ENCODE measurements at places on chromosomes 6 and 20.

GRCh38 chr20:54475334-54476168 is at the start of gene DOK5:
Gene DOK5 (plus strand): TSS chr20:54475593. CDS start chr20:54475947, 354 bp downstream.
- DNase-seq: no peak

DNA sequence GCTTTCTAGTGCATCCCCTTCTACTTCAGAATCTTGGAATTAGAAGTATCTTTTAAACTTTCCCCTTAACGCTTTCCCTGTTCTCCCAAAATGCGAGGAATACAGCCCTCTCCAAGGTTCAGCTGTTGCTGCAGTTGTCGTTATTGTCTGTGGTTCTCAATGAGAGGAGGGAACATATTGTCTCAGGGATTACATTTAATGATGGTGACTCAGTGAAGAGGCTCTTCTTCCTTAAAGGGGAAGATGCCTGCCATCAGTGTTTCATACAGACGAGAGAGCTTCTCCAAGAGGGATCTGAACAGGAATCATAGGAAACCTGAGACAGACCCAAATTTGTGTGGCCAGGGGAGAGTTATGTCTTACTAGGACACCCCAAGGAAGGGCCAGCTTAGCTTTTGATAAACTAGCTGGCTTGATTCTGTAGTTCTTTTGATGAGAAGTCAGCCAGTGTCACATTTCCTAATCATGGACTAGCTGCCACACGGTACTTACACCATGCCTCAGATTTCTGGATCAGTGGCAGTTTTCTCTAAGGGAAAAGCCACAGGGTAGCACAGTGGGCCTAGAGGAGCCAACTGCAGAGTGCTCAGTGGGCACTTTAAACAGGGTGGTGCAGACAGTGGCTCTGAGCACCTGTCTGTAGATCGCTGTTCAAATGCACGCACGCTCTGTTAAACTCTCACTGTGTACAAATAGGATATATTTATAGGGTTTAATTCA is 59.7 kb upstream of the TMEM181 start:
- no peak for DNase-seq

DNA sequence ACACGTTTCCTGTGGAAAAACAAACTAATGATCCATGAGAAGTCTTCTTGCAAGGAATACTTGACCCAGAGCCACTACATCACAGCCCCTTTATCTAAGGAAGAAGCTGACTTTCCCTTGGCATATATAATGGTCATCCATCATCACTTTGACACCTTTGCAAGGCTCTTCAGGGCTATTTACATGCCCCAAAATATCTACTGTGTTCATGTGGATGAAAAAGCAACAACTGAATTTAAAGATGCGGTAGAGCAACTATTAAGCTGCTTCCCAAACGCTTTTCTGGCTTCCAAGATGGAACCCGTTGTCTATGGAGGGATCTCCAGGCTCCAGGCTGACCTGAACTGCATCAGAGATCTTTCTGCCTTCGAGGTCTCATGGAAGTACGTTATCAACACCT is 35.4 kb downstream of the GCNT2 start:
- no peak for DNase-seq

GRCh38 chr20:17380801-17381200 is 150.4 kb downstream of the BFSP1 start:
- DNase-seq: no peak

DNA sequence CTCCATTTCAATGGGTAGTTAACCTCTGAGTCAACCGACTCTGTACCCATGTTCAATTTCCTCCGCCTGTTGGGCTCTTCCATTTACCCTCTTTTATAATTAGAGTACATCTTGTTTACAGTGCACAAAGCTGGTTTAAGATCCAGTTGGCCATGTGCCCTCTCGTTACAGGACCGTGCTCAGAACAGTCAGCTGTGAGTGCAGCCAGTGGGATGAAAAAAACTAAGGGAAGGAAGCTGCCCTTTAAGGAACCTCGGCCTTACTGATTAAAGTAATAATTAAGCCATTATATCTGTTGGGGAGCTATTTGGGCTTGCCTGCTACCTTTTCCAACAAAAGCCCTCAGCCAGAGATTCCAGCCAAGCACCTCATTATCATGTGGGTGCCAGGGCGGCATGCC is 68.8 kb downstream of the TMEM170B start:
- no peak for DNase-seq

DNA sequence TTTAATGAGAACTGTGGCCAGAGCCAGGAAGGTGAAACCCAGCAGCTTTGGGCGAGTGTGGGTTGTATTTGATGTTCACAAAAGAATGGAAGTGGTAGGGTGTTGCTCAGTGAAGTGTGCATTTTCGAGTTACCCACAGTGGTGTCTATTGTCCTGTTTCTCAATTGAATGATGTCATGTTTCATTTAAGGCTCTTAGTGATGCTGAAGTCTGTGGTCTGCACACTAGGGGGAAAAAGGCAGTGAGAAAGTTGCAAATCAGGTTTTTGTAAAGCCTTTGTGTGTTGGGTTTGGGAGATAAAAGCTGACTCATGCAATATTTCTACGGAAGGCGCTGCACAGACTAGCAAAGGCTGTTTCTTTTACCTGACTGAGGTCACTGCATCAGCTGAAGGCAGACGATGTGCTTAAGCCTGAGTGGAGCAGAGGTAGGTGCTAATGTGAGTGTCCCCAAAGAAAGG is 121.1 kb downstream of the PLEKHG1 start:
- DNase-seq: no peak

- DNase-seq: no peak
Measured at GRCh38 chr20:53011640-53012039, 39.5 kb downstream of the TSHZ2 start.

- peak; percentile 40 for DNase-seq
Measured at GRCh38 chr20:45833883-45834796, 541 bp downstream of the SNX21 start.

DNA sequence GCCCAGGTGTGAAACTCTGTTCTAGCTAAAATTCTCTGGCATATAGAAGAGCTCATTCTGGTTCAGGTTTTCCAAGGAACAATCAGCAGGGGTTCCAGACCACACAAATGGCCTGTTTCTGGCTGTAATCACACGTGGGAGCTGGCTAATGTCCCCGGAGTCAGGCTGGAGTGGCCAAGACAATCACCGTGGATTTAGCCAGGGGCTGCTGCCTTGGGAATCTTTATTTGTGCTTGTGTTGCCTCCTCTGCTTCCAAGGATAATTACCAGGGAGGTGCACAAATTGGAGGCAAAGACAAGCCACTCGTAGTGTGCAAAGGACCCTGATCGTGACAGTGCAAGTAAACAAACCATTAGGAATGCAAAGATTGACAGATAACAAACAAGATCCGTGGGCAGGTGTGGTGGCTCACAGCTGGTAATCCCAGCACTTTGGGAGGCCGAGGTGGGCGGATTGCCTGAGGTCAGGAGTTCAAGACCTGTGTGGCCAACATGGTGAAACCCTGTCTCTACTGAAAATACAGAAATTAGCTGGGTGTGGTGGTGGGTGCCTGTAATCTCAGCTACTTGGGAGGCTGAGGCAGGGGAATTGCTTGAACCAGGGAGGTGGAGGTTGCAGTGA is 77.3 kb downstream of the KCNB1 start:
- no peak for DNase-seq

- no peak for DNase-seq
Measured at GRCh38 chr20:37922016-37922415, 19.1 kb downstream of the VSTM2L start.

DNA sequence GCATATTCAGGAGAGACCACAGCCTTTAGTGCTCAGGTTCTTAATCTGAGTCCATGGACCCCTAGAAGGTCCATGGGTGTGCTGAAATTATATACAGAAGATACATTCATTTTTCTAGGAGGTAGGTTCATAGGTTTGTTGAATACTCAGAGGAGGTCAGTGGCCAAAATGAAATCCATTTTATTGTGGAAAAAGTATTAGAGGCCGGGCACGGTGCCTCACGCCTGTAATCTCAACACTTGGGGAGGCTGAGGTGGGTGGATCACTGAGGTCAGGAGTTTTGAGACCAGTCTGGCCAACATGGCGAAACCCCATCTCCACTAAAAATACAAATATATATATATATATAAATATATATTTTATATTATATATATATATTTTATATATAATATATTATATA is 9.0 kb upstream of the UST start:
- DNase-seq: no peak

- peak; percentile 10 for DNase-seq
Measured at GRCh38 chr6:132571774-132572173, 1.7 kb downstream of the TAAR6 start.

DNA sequence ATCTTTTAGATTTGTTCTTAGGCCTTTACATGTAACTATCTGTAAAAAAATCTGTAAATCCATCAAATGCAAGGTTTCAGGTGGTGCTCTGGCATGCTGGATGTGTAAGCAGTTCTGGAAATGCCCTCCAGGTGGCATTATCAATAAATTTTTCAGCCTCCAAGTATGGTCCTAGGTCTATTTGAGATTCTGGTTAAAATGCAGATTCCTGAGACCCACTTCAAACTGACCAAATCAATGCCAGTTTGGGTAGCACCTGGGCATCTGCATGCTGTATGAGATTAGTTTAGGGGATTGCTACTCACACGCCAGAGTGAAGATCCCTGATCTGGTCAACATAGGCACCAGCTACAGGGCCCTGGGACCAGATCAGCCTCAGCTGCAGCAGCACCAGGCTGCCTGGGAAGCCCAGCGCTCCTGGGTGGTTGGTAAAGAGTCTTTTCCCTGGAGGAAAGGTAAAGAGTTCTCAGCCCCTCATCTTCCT is 507.3 kb upstream of the CITED2 start:
- no peak for DNase-seq

DNA sequence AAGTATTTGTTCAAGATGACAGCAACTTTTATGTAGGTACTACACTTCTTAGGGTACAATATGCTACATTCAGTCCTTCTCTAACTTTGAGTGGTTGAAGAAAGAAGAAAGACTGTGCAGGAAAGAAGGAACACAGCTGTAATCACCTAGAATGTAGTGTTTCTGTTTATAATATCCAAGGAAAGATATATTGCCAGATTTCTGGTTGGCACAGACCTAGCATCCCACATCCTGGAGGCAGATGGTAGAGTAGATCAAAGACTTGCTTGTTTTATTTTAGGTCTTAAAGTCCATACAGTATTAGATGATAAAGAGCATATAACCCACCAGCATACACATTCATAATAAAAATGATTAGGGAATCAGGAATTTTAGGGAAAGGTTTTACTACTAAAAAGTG is 13.3 kb upstream of the FABP7 start:
- DNase-seq: no peak

DNA sequence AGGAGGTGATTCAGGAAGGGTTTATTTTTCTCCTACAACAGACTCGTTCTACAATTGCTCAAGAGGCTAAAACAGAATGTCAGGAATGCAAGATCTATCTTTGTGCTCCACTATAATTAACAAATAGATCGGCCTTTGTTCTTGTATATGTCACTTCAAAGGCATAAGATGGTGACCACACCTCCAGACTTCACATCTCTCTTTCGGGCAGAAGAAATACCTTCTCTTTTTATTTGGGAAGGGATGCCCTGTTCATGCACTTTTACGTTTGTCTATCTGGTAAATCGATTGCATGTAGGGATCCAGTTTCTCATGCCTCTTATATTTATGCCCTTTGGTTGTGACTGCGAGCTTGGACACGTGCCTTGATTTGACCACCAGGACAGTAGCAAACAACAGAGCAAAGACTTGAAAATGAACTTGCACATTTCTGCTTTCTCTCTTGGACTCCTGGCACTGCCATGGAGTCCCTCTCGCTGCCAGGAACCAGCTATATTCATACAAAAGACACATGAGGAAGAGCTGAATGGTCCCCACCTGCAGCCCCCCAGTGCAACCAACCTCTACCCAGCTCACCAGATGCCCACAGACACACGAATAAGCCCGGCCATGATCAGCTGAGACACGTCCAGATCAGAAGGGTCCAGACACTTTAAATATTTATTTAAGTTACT is 219.8 kb upstream of the STXBP5 start:
- no peak for DNase-seq

- DNase-seq: peak; percentile 28
Measured at GRCh38 chr20:56778765-56779195, 149.7 kb downstream of the TFAP2C start.

- DNase-seq: no peak
Measured at GRCh38 chr20:33014336-33015113, 7.0 kb downstream of the BPIFB2 start.

DNA sequence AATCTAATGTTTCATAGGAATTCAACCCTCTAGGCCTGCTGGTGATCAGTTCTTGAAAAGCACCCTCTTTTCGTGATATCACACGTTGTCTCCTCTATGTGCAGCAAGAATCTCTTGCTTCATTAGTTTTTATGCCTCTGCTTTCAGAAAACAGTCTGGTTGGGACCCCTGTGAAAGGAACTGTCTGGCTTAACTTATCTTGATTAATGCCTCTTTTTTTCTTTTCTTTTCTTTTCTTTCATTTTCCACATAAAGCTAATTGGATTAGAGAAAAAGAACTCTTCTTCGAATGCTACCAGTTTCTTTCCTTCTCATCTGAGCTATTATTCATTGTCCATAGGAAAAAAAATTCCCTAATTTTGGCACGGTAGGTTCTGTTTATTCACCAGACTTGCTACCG is 21.3 kb downstream of the ZNF311 start:
- no peak for DNase-seq

GRCh38 chr6:37897818-37898515 is 78.4 kb downstream of the ZFAND3 start:
- no peak for DNase-seq

- DNase-seq: no peak
Measured at GRCh38 chr6:11067348-11067747, 23.2 kb upstream of the ELOVL2 start.

DNA sequence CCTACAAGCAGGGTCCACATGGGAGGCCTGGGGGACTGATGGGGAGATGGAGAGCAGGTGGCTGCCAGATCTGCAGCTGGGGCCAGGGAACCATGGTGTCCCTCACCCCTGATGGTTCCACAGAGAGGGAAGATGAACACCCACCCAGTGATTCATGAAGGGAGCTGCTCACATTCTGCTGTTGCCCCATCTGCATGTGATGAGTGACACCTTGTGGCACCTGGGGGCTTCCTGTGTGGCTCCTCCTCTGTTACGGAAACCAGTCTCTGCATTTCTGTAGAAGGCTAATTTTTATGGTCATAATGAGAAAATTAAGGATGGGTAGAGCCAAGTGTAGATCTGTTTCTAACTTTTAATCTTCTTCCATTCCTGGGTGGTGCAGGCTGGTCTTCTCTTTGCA is 217.1 kb downstream of the SMOC2 start:
- no peak for DNase-seq

DNA sequence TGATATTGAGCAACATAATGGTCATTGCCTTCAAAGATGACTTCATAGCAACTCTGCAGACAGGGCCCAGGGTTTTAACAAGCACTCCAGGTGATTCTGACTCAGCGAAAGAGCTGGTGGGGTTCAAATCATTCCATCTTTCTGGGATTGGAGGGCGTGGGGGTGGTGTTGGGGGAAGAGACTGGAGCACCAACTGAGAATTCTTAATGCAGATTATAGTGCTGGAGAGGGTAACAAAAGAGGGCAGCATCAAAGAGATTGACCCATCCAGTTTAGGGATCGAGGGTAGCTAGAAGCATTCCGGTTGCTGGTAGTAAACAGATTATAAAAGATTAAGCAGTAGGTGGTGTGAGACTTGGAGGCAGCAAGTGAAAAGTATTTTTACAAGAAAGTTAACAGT is 15.9 kb downstream of the PFDN4 start:
- no peak for DNase-seq

Data from CD4-positive, alpha-beta T cell (primary cell).